ENCODE measurements at places on chromosomes 3 and 15.

GRCh38 chr15:63987796-63988378 is 58.4 kb downstream of the DAPK2 start:
- peak; percentile 64 for DNase-seq

DNA sequence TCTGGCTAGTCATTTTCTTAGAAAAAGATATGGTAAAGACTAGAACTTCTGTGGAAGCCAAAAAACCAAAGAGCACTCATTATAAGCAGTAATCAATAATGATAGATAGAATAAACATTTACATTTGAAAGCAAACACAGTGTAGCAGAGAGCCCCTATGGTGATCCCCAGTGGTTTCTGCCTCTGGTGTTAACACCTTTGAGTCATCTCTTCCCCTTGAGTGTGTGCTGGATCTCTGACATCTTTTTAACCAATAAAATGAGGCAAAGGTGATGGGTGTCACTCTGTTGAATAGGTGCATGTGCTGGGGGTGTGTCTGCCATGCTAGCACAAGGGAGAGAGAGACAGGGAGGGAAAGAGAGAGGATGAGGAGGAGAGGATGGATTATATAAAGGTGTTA is 121.6 kb downstream of the TFG start:
- DNase-seq = no peak

DNA sequence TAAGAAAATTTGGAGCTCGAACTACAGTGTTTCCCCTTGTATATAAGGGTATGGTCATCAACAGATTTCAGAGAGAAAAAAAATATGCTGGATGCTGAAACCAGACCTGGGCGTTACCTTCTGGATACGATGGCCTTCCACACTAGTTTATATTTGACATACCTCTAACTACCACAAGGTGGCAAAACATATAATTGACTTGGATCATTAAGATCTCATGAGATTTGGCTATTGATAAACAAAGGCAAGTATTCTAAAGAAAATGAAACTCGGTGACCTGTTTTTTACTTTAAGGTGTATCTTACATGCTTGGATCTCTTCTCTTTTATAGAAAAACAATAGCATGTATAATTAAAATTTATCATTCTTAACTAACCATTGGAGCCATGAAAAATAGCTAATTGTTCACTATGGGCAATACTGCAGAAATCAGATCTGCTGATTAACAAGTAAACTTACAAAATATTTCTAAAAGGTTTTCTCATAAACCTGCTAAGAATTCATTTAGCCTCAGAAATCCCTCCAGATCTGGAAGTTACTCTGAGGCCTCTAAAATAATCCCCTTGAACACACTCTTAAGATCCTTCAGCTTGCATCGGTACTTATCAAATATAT is 300.6 kb upstream of the KCNH8 start:
- peak; percentile 27 for DNase-seq

DNA sequence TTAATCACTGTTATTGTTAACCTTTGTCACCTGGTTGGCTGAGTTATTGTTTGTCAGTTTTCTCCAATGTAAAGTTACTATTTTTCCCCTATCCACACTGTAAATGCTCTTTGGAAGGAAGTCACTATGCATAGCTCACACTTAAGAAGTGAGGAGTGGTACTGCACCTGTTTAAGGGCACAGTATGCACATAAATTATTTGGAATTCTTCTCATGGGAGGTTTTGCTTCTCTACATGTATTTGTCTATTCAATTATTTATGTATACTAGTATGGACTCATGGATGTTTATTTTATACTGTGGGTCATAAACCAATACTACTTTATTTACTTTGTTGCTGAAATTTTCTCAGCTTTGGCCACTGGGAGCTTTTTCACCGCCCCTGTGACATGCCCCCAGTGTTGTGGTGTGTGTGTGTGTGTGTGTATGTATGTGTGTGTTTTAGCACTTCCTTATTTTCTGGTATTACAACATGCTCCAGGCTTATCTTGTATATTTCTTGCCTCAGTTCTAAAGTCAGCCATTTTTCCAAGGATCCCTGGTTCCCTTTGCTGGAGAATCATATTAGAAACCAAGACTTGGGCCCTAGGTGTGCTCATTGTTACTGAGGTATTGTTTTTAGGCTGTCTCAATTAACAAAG is 290.5 kb downstream of the KBTBD8 start:
- peak; percentile 21 for DNase-seq

DNA sequence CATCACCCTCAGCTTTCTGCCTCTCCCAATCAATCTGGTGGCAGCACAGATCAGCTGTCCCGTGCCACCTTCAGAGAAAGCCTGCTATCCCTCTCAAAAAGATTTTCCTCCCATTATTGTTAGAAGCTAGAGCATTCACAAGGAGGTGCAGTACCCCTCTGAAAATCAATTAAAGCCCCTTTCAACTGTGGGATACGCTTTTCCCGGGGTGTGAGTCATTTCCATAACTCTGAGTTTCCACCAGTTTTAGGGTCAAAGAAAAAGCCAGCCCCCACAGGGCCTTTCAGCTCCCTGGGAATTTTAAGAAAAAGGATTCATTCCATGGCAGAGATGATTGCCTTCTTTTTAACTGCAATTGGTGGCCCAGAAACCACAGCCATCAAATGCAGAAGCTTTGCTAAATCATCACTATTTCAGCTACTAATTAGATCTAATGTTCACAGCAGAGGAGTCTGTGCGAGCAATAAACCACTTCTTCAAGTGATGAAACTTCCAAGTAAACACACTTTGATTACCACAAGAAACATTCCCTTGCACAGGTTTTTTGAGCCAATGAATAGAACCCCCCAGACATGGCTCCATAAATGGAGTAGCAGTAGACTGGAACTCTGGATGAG is 270.0 kb upstream of the TPRG1 start:
- DNase-seq = no peak

- no peak for DNase-seq
Measured at GRCh38 chr15:89091627-89092220, 3.5 kb downstream of the ABHD2 start.

DNA sequence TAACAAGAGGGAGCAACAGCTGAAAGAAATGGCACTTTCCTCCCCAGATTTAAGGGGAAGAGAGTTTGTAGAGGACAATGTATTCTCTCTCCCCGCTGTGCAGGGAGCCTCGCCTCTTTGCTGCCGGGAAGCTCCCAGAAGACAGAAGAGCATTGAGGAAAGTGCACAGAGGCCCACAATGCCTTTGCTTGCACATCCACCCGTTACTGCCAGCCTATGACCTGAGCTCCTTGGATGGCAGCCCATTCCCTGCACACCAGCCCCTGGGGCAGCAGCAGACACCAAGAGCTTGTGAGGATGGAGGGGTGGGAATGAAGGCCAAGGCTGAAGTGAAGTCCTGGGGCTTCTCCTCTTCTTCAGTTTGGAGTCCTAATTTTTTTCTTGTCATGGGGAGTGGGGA is 67.0 kb downstream of the CLDN11 start:
- no peak for DNase-seq

- no peak for DNase-seq
Measured at GRCh38 chr3:96319166-96319565, 495.2 kb upstream of the EPHA6 start.

DNA sequence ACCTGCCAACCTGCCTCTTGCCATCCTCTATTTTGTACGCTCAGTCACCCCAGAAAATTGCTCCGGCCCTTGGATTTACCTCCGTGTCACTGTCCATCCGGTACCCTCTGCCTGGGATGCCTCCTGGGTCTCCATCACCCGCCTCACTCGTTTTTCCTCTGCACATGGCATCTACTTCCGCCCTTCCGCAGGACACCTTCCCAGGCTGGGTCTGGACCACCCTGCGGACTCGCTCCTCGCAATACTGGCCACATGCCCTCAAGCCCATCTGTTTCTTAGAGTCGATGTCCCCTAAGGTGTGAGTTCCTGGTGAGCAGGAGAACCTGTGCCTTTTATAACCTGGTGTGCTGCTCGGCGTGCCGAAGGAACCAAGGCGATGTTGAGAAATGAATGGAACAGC is 58.5 kb downstream of the APBA2 start:
- DNase-seq = no peak

GRCh38 chr3:33096093-33096868 is 665 bp downstream of the GLB1 start:
- peak; percentile 48 for DNase-seq

- DNase-seq = no peak
Measured at GRCh38 chr3:150985711-150986110, 13.2 kb upstream of the CLRN1 start.

DNA sequence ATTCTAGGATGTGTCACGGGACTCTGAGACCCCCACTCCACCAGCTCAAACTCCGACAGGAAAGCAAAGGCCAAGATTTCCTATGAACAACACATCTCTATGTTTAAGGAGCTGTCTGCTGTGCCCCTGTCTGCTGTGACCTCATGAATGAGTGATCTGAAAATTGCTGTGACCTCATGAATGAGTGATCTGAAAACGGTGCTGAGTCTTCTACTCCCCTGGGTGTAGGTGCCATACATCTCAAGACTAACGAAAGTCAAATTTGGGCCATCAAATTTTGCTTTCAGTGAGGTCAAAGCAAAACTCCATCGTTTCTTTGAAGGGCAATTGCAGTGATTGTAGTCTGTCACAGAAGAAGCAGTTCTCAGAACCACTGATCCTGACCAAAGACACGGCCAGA is 24.4 kb downstream of the IL5RA start:
- DNase-seq = no peak

- no peak for DNase-seq
Measured at GRCh38 chr3:134087060-134087974, 57.6 kb upstream of the SLCO2A1 start.

DNA sequence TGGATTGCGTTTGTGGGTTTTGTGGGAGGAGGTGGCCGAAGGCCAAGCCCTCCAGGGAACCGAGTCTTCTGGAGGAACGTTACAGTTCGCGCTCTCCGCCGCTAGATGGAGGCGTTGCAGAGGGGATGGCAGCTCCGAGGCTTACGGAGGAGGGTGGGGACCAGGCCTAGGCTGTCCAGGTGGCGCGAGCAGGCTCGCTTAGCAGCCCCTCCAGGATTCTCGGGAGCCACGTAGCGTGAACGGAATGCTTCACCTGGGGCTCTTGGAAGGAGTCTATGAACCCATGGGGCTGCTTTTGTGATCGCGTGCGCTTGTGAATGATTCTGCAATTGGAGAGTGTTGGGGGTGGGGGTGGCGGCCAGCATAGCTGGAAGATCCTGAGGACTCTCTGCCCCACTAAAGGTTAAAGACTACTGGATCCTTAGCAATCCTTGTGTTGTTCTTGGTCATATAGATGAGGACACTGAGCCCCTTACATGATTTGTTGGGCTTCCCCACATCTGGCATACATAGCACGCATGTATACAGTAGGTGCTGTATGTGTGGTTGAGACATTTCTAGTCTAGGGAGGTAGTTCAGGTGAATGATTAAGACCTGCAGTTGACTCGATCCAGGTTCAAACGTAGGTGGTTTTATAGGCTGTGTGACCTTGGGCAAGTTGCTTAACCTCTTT is 25.7 kb downstream of the FAM3D start:
- DNase-seq = peak; percentile 32
